ENCODE measurements at places on chromosomes 1 and 21.
A peak's percentile ranks its signal among the peaks of the same experiment; 100 is the strongest.

GRCh38 chr1:101105877-101106276 is 80.3 kb upstream of the DPH5 start:
- no peak for DNase-seq

- DNase-seq = no peak
Measured at GRCh38 chr1:83839566-83840173, 159.3 kb downstream of the TTLL7 start.

- DNase-seq = no peak
Measured at GRCh38 chr1:45490121-45490625, 790 bp downstream of the TESK2 start.

GRCh38 chr1:247362153-247362552 is 30.5 kb upstream of the ZNF496 start:
- DNase-seq = no peak

DNA sequence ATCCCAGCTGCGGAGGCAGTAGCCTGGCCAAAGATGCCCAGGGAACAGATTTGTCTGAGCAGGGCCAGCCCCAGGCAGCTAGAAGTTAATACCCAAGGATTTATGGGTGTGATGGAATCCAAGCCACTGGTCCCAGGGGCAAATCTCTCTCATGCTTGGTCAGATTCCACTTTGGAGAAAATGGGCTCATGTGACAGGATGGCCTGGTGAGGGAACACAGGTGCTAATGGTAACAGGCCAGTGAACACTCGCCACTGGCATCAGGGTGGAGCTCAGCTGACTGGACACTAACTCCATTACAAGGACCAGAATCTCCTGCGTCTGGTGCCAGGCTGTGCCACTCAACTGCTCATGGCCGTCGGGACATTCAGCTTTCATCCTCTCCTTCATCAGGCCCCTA is 12.0 kb downstream of the MDM4 start:
- no peak for DNase-seq

DNA sequence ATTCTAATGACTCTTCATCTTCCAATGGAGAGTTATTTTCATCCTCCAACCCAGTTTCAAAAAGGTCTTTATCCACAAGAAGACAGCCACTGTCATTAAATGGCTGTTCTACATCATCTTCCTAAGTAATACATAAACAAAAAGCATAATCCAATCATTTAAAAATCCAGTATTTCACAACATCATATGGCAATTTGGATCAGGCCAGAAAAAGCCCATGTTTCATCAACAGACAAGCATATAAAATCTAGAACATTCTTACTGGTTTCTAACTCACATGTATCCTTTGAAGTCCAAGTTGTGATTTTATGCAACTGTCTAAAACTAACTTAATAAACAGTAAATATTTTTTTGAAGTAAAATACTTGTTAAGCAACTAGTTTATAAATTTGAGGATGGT is 6.6 kb downstream of the CLSPN start:
- no peak for DNase-seq

GRCh38 chr1:935751-936231 is 12.1 kb downstream of the SAMD11 start:
- no peak for DNase-seq

GRCh38 chr1:940107-941014 is 16.6 kb downstream of the SAMD11 start:
- DNase-seq = no peak

DNA sequence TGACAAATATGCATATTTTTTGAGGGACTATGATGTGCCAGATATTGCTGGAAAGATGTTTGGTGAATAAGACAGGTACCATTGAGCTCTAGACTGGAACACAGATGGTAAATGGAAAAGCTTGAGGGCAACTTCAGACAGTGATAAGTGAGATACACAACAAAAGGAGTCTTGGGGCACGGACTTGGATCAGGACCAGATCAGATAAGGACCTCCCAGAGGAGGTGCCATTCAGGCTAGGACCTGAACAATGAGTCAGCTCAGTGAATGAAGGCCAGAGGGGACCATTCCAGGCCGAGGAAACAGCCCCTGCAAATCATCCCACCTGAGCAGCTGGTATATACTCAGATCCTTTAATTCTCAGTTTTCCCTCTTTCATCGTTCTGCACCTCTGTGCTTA is 1.8 kb upstream of the KCNJ15 start:
- DNase-seq = no peak

GRCh38 chr1:210294999-210295745 is 33.5 kb upstream of the HHAT start:
- DNase-seq = no peak

DNA sequence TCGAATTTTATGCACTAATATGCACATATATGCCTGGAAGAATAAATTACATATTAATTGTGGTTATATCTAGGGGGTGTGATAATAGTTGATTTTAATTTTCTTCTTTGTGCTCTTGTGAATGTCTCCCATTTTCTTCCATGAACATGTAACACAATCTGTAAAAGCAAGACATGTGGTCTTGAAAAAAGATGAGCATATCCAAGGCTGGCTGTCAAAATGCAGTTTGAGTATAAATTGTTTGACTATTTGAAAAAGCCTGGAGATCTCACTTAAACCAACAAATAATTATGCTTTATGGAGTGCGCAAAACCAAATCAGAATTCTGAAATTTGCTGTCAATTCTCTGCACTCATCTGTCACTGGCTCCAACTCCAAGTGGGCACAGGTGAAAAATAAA is 143.9 kb downstream of the HMGB4 start:
- DNase-seq = no peak

GRCh38 chr1:68201546-68202238 is 30.6 kb downstream of the WLS start:
- DNase-seq = no peak

DNA sequence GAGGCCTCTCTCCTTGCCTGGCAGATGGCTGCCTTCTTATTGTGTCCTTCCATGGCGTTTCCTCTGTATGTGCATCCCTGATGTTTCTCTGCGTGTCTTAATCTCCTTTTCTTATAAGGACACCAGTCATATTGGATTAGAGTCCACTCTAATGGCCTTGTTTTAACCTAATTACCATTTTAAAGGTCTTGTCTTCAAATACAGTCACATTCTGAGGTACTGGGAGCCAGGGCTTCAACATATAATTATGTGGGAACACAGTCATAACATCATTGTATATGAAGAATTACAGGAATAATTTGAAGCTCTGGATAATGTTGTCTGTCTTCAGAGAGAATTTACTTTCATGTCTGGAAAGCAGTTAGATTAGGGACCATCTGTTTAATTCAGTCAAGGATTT is 56.4 kb upstream of the PTGFR start:
- no peak for DNase-seq

GRCh38 chr1:41805771-41806471 is 112.8 kb downstream of the HIVEP3 start:
- DNase-seq = peak; percentile 13
